ENCODE measurements at places on chromosomes 3 and 15.

DNA sequence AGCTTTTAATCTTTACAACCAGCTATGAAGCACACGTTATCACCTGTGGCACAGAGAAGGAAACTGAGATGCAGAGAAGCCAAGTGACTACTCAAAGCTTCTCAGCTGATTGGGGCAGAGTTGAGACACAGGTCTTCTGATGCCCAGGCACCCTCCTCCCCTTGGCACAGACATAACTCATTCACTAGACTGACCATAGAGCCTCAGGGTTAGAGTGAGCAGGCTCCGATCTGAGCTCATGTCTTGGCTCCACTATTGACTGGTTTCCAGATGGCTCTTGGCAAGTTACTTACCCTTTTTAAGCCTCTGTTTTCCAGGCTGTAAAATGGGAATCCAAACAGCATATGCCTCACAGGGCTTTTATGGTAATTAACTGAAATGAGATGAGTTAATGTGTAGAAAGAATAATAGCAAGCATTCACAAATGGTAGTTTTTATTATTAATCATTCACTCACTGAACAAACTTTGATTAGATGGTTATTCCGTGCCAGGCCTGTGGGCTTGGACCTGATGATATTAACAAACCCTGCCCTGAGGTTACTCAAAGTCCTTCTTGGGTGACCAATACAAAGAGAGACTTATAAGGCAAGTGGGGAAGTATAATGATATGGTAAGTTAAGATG lies 184.3 kb downstream of the ANXA2 start:
- no peaks in the 10 kb centered on the region for H3K27me3 ChIP-seq
- H3K36me3 ChIP-seq = no peaks in the 10 kb centered on the region
- H3K4me1 ChIP-seq = no peaks in the 10 kb centered on the region
- DNase-seq = no peak
- no peak overlapping the region for H3K27ac ChIP-seq

- no peak overlapping the region for H3K4me3 ChIP-seq
- H3K27ac ChIP-seq = no peak overlapping the region
- no peaks in the 10 kb centered on the region for H3K4me1 ChIP-seq
- no peak for DNase-seq
- H3K36me3 ChIP-seq = peaks cover 18% of the 10 kb centered on the region
These were observed 24.7 kb upstream of the SLC41A3 start for GRCh38 chr3:126108676-126109050.

DNA sequence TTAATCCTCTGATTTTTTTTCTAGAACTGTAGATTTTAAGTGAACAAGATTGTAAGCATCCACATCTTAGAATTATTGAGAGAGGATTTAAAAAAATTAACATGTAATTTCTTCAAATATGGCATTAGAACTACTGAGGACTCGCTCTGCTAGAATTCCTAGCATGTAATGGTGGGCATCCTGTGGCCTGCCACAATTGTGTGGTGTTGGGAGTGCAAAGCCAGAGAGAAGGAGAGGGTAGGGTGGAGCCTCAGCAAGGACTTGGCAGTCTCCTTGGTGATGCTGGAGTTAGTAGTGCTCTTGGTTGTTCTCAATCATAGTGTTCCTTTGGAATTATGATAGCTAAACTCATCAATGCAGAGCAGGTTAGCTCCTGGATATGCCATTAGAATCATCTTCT lies 443.9 kb upstream of the TBL1XR1 start:
- H3K27me3 ChIP-seq = no peaks in the 10 kb centered on the region
- no peak for DNase-seq

GRCh38 chr3:171397089-171397488 lies 63.1 kb downstream of the TNIK start:
- no peak for DNase-seq
- H3K27ac ChIP-seq = no peak overlapping the region
- no peak overlapping the region for H3K4me3 ChIP-seq
- H3K27me3 ChIP-seq = no peaks in the 10 kb centered on the region

- no peak overlapping the region for H3K27ac ChIP-seq
- no peaks in the 10 kb centered on the region for H3K36me3 ChIP-seq
- no peaks in the 10 kb centered on the region for H3K27me3 ChIP-seq
These were observed 12.1 kb downstream of the WNT7A start for GRCh38 chr3:13867732-13868131.

DNA sequence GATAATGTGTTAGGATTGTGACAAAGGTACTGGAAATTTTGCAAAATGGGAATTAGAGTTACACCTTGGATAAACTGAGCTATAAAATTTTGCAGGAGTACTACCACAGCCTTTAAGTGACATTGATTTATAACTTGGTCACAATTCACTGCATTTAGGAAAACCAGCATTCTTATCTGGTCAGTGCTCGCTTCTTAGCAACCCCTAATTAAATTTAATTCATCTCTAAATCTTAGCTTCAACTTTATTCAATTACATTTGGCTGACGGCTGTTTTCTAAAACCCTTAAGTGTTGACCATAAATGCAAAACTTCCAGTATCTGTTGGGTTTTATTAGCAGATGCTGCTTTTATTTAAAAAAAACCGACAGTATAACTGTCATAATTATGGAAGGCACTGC lies 31.3 kb downstream of the TFRC start:
- no peaks in the 10 kb centered on the region for H3K27me3 ChIP-seq
- no peaks in the 10 kb centered on the region for H3K4me1 ChIP-seq

GRCh38 chr3:49158103-49158709 lies 7.9 kb downstream of the CCDC71 start:
- H3K4me3 ChIP-seq = no peak overlapping the region
- DNase-seq = no peak
- H3K36me3 ChIP-seq = peaks cover 15% of the 10 kb centered on the region
- H3K27ac ChIP-seq = no peak overlapping the region
- H3K4me1 ChIP-seq = no peaks in the 10 kb centered on the region

DNA sequence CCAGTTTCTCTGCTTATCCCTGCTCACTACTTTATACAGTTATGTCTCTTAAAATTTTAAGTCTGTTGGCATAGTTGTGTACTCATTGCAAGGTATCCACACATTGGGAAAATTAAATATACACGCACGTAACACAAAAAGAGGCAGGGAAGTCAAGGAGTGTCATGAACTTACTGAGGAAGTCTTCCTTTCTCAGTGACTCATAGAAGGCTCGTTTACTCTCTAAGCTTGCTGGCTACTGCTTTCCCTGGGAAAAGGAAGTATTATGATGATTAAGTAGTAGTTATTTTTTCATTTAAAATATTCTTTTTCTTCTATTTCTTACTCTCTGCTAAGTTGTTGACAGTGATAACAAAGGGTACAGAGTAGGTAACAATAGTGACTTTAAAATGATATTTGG lies 287.3 kb downstream of the UBE2E2 start:
- H3K36me3 ChIP-seq = no peaks in the 10 kb centered on the region
- no peak for DNase-seq
- no peak overlapping the region for H3K4me3 ChIP-seq
- no peak overlapping the region for H3K27ac ChIP-seq

DNA sequence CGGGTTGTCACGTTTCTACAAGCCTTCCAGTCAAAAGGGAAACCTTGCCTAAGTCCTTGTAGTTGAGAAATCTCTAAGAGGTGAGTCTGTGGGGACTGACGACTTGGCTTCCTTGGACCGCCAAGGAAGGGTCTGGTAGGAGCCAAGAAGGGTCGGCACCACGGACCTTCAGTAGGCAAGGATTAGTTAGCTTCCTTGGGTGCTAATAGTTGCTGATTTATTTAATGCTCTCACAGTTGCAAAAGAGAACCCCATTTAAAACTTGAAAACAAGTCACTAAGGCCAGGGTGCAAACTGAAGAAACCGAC lies 361 bp upstream of the LCMT2 start:
- peak overlapping the region; percentile 94 for H3K27ac ChIP-seq
- H3K36me3 ChIP-seq = no peaks in the 10 kb centered on the region
- DNase-seq = no peak
- H3K27me3 ChIP-seq = no peaks in the 10 kb centered on the region
- H3K4me1 ChIP-seq = peaks cover 23% of the 10 kb centered on the region
- H3K4me3 ChIP-seq = peak overlapping the region; percentile 86

- DNase-seq = no peak
- H3K27ac ChIP-seq = no peak overlapping the region
- H3K4me1 ChIP-seq = no peaks in the 10 kb centered on the region
- H3K36me3 ChIP-seq = no peaks in the 10 kb centered on the region
These were observed 30.6 kb upstream of the PROK2 start for GRCh38 chr3:71815340-71816067.

- H3K4me1 ChIP-seq = peaks cover 3% of the 10 kb centered on the region
- H3K27me3 ChIP-seq = no peaks in the 10 kb centered on the region
- peak overlapping the region; percentile 91 for H3K27ac ChIP-seq
- no peak for DNase-seq
- H3K4me3 ChIP-seq = no peak overlapping the region
These were observed 87.9 kb upstream of the CHD2 start for GRCh38 chr15:92812271-92812670.

GRCh38 chr3:112865757-112866156 lies 19.1 kb upstream of the CD200R1L start:
- H3K36me3 ChIP-seq = no peaks in the 10 kb centered on the region
- no peaks in the 10 kb centered on the region for H3K27me3 ChIP-seq
- no peak for DNase-seq
- no peak overlapping the region for H3K27ac ChIP-seq
- no peaks in the 10 kb centered on the region for H3K4me1 ChIP-seq

DNA sequence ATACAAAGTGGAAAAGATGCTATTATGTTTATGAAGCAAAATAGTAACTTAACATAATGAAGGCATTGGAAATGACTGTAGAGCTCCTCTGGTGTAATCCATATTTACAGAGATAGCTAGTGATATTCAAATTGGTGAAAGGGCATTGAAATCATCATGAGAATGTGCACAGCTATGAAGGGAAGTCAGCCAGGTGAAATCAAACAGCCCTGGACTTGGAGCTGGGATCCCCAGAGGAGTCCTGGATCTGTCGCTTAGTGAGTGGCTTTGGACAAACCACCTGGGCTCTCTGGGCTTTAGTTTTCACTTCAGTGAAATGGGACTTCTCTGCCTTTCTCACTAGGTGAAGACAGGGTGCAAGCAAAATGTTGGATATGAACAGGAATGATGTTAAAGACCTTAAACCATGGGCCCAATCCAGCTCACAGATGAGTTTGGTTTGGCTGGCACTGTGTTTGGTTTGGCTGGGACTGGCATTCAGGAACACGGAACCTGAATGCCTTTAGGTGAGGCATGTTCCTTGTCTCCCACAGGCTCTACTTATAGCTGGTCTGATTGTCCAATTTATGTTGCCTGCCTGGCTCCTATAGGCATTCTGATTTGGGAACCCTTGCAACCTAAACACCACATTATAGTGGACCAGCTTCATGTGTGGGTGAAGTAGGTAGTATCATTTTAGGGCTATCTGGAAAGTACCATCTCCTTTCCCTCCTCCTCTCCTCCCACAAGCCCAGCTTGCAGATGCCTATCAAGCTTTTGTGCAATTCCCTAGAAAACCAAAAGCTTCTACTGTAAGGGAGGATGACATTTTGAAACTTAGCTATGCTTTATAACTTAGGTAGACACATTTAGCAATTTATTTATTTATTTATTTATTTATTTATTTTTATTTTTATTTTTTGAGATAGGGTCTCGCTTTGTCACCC lies 110.6 kb upstream of the TNFAIP8L3 start:
- no peak overlapping the region for H3K4me3 ChIP-seq
- no peaks in the 10 kb centered on the region for H3K27me3 ChIP-seq
- H3K27ac ChIP-seq = no peak overlapping the region

DNA sequence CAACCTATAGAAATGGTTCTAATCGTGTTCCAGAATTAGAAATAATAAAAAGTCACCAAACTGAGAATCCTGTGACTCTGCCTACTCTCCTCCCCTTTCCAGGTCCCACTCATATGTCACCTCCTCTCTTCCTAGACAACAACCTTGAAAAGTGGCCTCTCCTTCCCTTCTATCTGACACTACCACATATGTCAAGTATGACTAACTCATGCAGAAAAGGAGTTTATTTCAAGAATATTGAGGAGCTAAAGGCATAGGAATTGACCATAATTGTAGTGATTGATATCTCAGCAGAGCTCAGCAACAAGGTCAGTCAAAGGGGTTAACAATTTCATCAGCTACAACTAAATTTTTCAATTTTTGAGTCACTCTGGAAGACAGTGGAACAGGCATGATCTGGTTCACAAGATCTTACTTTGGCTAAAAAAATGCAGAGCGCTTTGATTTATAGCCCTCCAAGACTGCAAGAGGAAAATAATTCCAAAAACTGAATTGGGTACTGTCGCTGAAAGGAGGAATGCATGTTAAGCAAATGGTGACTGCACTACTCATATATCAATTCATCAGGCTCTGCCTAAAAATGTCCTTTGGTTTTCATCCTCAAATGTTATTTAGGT lies 160.6 kb upstream of the ARHGEF26 start:
- H3K27me3 ChIP-seq = no peaks in the 10 kb centered on the region
- no peak overlapping the region for H3K4me3 ChIP-seq
- no peak for DNase-seq
- no peak overlapping the region for H3K27ac ChIP-seq
- H3K4me1 ChIP-seq = no peaks in the 10 kb centered on the region

DNA sequence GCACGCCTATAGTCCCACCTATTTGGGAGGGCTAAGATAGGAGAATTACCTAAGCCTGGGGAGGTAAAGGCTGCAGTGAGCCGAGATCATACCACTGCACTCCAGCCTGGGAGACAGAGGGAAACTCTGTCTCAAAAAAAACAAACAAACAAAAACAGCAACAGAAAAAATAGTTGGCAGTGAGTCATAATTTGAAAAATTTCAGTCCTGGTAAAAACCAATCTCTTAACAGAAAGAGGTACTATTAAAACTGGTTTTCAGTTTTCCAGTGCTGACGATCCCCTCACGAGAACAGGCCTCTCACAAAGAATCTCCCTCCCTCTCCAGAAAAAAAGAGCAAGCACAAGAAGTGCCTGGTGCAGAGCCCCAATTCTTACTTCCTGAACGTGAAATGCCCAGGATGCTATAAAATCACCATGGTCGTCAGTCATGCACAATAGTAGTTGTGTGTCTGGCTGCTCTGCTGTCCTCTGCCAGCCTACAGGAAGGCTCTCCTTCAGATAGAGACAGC lies 22.8 kb upstream of the MAP4 start:
- peak overlapping the region; percentile 81 for H3K27ac ChIP-seq
- no peak for DNase-seq
- peaks cover 41% of the 10 kb centered on the region for H3K4me1 ChIP-seq
- H3K4me3 ChIP-seq = no peak overlapping the region

DNA sequence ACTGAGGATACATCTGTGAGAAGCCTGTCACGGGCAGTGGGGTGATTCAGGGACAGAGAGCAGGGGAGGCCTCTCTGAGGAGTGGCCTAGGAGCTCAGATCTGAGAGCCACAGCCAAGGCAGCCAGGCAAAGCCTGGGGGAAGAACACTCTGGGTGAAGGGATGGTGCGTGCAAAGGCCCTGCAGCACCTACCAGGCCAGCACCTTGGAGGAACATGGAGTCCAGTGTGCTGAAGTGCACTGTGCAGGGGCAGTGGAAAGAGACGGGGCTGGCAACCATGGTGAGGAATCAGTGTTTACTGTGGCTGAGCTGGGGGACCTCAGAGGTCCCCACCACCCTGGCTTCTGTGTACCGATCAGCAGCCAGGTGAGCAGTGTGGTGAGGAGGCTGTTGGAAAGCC lies 48.0 kb downstream of the NUP210 start:
- H3K27ac ChIP-seq = no peak overlapping the region
- no peak overlapping the region for H3K4me3 ChIP-seq
- no peak for DNase-seq
- H3K27me3 ChIP-seq = no peaks in the 10 kb centered on the region
- no peaks in the 10 kb centered on the region for H3K36me3 ChIP-seq
